ENCODE measurements at places on chromosomes 11 and 22.

- peaks cover 23% of the 10 kb centered on the region for H3K36me3 ChIP-seq
- DNase-seq = no peak
- peaks cover 5% of the 10 kb centered on the region for H3K4me1 ChIP-seq
- no peak overlapping the region for H3K27ac ChIP-seq
- no peaks in the 10 kb centered on the region for H3K27me3 ChIP-seq
These were observed 13.5 kb downstream of the TSKU start for GRCh38 chr11:76796511-76797198.

- H3K4me1 ChIP-seq = no peaks in the 10 kb centered on the region
- no peaks in the 10 kb centered on the region for H3K27me3 ChIP-seq
- no peak for DNase-seq
- no peaks in the 10 kb centered on the region for H3K36me3 ChIP-seq
These were observed 17.4 kb upstream of the ANO1 start for GRCh38 chr11:70060611-70061293.

- H3K4me1 ChIP-seq = no peaks in the 10 kb centered on the region
- no peak for DNase-seq
- H3K36me3 ChIP-seq = no peaks in the 10 kb centered on the region
- H3K27me3 ChIP-seq = peaks cover 9% of the 10 kb centered on the region
- H3K27ac ChIP-seq = no peak overlapping the region
These were observed 72.8 kb upstream of the SPON1 start for GRCh38 chr11:13889552-13890249.

- peaks cover 35% of the 10 kb centered on the region for H3K4me1 ChIP-seq
- no peak overlapping the region for H3K4me3 ChIP-seq
- DNase-seq = no peak
- H3K27ac ChIP-seq = no peak overlapping the region
- no peaks in the 10 kb centered on the region for H3K36me3 ChIP-seq
- H3K27me3 ChIP-seq = no peaks in the 10 kb centered on the region
These were observed 69.6 kb downstream of the RAB30 start for GRCh38 chr11:83002053-83002452.

DNA sequence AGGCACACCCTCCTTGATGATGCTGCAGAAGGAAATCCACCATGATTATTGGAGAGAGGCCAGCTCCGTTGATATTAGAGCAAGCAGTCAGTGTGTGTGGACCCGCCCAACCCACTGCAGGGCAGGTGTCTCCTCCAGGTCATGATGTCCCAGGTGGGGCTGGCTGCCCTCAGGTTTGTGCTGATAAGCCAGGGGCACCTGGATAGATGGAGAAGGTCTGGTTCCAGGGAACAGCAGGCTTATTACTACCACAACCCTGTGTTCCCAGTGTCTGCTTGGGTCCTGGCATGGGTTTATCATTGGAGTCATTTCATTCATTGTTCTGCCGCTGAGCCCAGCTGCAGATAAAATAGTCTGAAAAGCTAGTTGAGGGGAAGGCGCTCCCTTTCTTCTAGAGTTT lies 181.1 kb upstream of the NECTIN1 start:
- H3K36me3 ChIP-seq = no peaks in the 10 kb centered on the region
- no peaks in the 10 kb centered on the region for H3K27me3 ChIP-seq
- no peak for DNase-seq
- H3K27ac ChIP-seq = no peak overlapping the region

Measured in heart right ventricle (tissue), 16 donors.